ENCODE measurements at places on chromosomes 2 and 18.
A peak's percentile ranks its signal among the peaks of the same experiment; 100 is the strongest.

GRCh38 chr2:98875081-98875728, 60.8 kb downstream of the CRACDL start:
- DNase-seq = no peak

DNA sequence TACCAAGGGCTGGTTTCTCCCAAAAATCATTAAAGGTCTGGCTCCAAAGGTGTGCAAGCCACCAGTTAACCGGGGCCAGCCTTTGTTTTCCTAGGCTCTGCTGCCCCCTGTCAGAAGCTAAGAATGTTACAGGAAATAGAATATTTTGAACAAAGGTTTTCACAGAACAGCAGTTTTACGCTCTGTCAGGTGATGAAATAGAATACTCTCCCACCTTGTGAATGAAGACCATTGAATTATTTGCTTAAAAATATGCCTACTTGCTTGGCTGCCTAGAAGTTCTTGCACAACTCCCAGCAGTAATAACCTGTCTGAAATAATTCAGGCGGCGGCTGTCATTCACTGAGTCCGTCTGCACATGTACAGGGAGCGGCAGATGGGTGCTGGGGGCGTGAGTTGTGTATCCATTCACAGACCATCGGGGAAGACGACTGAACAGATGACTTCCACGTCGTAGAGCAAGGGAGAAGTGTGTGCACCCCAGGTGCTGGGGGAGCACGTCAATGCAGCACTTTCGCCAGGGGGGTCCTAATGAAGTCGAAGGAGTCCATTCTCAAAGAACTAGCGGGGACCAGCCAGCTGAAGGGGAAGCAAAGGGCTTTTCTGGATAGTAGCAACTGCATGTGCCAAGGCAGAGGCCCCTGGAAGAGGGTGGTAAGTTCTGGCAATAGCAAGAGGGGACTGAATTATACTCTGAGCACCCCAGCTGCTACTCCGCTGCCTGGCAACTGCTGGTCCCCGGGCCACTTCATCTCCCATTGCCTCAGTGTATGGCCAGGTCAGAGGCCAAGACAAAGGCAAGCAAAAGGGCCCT, 56.1 kb downstream of the SF3B1 start:
- no peak for DNase-seq

DNA sequence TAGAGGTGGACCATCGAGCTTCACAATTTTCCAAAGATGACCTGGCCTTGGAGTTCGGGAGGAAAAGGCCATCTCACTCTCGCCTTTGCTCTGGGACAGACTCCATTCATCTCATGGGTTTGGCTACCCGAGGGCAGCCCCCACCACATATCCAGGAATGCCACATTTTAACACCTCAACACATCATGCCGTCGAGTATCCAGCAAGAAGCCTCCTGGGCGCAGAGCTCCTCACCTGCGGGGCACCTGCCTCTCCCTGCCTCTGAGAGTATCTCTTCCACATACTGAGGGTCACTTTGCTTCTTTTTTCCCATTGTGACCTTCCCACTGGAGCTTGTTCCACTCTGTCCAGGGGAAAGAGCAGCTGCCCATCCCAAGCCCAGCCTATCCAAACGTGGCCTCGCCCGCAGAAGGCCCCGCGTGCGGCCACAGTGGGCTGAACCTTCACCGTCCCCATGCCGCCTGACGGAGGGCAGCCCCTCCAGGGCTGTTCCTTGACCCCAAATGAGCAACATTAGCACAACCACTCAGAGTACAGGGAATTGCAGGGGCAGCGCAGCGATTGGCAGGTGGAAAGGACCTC, 5.5 kb upstream of the LIMS2 start:
- DNase-seq = no peak

- no peak for DNase-seq
Measured at GRCh38 chr2:19649142-19649541, 252.6 kb downstream of the TTC32 start.

DNA sequence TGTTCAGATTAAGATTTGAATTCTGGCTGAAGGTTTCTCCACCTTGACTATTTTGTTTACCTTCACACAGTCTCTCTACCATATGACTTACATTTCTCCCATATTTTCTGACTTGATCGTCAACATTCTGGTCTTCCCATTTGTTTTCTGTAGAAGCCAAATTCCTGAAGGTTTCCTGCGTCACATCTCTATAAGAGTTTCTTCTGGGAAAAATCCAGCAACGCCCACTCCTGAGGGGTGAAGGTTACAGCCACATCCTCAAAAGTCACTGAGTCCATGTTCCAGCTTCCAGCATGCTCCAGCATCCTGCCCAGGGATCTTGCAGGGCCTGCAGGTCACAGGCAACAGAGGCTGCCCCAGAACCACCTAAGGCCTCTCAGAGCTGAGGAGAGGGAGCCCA, 47.5 kb downstream of the NBEAL1 start:
- no peak for DNase-seq

DNA sequence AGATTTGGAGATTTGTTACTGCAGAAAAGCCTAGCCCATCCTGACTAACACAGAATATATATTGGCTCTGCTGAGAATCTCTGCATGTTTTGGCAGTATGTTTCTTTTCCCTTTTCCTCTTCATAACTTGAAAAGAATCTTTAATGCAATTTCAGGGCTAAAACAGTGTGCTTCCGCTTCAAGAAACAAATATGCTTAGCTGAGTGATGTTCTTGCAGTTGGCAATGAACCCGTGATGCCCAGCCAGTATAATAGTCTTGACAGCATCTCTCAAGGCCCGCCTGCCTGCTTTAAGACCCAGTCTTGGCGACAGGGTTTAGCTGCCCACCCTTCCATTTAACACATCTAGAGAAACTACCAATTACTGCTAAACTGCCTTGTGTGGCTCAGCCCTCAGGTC, 184.5 kb downstream of the INO80D start:
- no peak for DNase-seq

DNA sequence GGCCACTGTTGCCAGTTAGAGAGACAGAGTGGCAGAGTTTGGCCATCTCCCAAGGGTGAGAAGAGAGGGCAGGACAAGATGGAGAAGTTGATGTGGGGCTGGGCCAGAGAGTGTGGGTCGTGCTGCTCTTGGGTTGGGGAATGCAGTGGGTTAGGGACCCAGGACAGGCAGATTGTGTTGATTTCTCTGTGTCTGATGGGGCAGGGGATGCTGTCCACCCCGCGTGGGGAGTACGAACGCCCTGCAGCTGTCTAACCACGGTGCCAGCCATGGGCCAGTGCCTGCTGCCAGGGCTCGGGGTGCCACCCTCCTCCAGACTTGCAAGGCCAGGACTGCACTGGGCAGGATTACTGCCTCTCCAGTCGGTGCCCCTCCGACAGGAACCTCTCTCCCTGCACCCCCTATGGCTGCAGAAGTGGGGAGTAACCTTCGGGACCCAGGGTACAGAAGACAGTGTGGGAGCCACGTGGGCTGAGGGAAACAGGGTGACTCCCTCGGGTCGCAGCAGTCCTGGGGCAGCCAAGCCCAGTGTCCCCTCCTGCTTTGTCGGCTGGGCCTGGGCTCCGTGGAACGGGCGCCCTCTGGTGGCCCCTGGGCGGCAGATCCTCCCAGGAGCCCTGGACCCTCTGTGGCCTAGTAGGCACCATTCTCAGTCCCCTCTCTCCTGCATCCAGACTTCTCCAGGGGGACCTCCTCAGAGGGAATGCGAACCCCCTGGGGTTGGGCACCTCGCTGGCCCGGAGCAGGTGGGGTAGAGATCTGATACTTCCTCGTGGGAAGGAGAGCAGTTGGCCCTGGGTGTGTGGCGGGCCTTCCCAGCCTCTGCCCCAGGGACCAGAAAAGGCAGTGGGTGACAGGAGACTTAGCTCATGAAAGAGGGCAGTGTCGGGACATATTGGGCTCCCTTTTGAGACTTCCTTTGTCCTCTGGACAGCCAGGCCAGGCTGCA, 2.7 kb downstream of the GPC1 start:
- DNase-seq = peak; percentile 46

DNA sequence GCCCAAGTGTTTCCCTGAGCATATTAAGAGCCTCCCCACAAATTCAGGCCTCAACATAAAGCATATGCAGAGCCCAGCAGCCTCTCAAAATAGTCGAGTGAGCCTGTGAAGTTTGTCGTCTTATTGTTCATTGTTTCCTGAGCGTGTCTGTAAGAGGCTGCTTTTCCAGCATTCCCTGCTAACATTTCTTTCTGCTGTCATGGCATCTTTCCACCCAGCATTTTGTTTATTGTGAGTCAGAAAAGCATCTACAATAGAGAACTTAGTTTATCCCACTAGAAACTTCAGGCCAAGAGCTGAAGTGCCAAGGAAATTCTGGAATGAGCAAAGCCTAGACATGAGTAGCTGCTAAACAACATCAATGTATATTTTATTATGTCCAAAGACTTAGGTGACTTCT, 46.3 kb upstream of the STAM2 start:
- no peak for DNase-seq

- no peak for DNase-seq
Measured at GRCh38 chr2:98009887-98010760, 14.4 kb upstream of the TMEM131 start.

DNA sequence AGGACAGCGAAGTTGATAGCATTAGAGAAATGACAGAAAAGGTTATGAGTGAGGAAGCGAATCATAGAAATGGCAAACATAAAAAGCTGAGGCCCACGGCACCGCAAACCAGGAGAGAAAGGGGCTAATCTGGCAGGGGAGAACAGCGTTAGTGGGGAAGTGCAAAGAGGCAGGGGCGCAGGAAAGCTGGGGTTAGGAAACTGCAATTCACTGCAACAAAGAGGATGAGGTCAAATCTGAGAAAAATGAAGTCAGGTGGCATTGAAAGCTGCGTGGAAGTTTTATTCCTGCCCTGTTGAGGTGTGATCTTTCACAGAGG, 653 bp upstream of the ABI2 start:
- no peak for DNase-seq

DNA sequence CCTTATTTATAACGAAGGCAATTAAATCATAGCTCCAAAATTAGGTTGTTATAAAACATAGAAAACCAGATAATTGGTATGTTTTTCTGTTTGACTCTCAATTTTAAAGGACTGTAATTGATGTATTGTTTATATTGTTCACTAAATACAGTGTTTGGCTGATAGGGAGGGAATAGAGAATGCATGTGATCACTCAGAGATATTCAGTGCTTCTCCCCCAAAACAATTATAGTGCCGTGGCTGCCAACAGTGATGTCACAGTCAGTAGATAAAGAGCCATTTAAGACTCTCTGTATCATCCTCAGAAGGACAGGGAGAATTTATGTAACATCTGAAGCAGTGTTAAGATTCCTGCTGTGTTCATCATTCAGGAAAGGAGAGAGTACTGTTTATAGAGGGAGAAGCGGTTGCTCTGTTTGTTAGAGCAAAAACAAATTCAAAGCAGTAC, 69.6 kb downstream of the PHLPP1 start:
- DNase-seq = no peak

- no peak for DNase-seq
Measured at GRCh38 chr2:223399357-223399957, 202.7 kb downstream of the SCG2 start.

DNA sequence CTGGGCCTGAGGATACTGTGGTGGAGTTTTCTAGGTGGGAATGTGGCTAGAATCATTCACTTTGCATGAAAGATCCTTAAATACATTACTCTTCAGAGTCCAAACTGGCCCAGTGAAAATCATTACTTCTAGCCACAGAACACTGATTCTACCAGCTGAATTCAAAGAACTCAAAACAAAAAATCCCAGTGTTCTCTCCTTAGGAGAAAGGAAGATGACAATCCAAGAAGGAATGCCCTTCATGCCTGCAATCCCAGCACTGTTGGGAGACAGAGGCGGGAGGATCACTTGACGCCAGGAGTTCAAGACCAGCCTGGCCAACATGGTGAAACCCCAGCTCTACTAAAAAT, 35.2 kb downstream of the FAM228A start:
- DNase-seq = no peak

DNA sequence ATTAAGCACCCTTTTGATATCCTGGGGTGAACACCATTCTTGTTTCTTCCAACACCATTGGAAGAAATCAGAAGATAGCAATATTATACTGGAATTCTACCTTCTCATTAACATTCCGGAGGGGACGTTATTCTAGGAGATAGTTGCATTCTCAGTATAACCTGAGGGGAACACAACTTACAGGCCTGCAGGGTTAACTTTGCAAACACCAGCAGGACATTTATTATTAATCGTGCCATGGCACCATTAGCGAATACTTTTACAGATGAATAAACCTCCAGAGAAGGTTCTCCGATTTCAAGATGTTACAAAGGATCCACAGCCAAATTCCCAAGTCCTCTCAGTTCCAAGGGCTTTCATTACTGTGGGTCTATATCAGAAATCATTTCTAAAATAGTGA, 109.0 kb downstream of the DHRS9 start:
- DNase-seq = no peak

DNA sequence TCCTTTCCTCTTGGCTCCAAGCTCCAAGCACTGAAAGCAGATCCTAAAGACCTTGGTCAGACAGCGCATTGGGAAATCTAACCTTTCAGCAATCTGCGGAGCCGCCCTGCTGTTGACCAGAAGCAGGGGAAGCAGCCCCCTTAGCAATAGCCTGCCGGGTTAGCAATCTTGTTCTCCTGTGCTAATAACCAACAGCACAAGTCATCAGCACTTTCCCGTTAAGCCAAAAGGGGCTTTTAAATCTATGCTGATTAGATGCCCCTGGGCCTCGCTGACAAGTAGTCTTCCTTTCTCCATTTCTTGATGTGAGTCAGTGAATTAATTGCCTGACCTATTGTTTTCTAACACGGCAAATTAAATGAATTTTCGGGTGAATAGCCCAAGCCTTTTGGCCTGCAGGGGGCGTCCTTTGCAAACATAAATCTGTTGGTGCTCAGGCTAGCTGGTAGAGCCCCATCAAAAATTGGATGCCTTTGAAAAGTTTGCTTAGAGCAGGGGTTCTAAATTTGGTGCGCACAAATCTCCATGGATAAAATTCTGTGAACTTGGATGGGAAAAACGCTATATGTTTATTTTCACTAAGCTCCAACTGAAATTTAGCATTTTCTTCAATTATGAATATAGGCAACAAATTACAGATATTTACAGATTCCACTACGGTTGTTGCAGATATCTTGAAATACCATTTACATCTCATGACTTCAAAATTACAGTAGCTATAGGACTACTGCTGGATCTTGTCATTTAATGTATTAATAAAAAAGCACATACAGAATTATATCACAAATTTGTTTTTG, 24.6 kb downstream of the MAIP1 start:
- peak; percentile 43 for DNase-seq

GRCh38 chr18:32091325-32091723, 350 bp upstream of the RNF138 start:
- DNase-seq = no peak

GRCh38 chr2:8597559-8598225, 84.2 kb upstream of the ID2 start:
- DNase-seq = no peak

- no peak for DNase-seq
Measured at GRCh38 chr18:23981369-23981980, 33.1 kb upstream of the TTC39C start.

- no peak for DNase-seq
Measured at GRCh38 chr2:159010340-159010739, 41.9 kb downstream of the TANC1 start.
